Cerebellar nuclear complex (tissue), 1 donor: ENCODE measurements at places on chromosomes 3 and 15.

DNA sequence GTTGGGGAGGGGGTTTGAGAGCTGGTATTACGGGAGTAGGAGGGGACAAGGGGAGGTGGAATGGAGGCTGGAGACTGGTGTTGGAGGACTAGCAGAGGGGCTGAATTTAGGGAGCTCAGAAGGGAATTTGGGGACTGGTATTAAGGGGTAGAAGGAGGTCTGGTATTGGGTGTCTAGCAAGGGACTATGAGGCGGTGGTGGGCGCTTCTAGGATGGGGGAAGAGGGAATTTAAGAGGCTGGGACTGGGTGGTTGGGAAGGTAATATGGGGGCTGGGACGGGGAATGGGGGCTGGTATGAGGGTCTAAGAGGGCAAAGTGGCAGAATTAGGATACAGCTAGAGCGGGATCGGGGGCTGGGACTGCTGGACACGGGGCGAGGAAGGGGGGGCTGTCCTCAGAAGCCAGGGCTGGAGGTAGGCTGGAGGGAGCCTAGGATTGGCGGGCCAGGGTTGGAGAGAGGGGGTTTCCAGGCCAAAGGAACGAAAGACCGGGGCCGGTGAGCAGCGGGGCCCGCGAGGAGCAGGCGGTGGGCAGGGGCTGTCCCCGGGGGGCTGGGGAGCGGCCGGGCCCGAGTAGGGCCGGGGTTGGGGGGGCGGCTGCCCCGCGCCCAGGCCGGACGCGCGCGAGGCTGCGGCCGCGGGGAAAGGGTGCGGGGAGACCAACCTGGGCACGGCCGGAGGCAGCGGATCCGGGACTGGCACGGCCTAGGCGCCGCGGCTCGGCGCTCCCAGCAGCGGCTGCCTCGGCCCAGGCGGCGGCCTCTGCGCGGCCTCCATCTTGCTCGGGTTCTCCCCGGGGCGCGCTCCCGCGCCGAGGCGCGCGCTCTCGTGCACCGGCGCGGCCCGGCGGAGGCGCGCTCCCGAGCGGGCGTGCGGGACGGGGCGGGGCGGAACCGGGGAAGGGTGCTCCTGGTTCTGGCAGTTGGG lies at the start of gene LHFPL4:
LHFPL4 (minus strand) TSS at position 802 of the 927 bp plus-strand sequence. CDS start 1,143 bp downstream, outside the sequence.
- no peak for DNase-seq

- DNase-seq: no peak
Measured at GRCh38 chr15:67145710-67146109, 80.3 kb downstream of the SMAD3 start.

GRCh38 chr3:150220041-150220440 lies 188.1 kb upstream of the TSC22D2 start:
- DNase-seq: no peak

GRCh38 chr15:79265987-79266579 lies 16.4 kb upstream of the ANKRD34C start:
- DNase-seq: no peak

- DNase-seq: no peak
Measured at GRCh38 chr3:42114130-42114725, 23.1 kb downstream of the TRAK1 start.

DNA sequence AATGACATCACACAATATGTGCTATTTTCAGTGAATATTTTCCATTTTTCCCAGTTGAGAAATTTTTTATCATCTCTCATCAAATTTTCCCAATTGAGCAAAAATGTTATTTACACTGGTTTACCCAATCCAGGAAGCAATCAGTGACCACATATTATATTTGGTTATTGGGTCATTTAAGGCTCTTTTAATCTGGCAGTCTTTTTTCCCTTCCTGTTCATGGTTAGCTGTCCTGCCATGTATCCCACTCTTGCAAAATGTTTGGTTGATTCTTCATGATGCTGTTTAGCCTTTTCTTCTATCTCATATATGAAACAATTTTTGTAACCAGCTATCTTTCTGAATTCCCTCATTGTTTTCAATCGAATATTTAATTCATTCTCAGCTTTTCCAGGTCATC lies 626.0 kb downstream of the RBMS3 start:
- no peak for DNase-seq

DNA sequence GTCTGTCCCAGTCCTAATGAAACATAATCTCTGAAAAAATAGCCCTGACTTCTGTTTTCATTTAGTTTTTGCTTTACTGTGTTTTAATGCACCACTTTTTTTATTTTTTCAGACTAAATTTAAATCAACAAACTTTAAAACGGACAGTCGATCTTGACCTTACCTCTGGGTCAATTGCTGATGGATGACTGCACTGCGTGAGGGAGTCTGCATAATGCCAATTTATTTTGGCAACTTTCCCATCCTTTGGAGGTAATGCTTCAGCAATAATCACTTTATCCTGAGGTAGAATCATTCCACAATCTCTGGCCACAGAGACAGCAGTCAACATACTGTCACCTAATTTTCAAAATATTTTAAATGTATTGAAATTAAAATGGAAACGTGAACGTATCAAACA lies 32.5 kb upstream of the GP5 start:
- no peak for DNase-seq

DNA sequence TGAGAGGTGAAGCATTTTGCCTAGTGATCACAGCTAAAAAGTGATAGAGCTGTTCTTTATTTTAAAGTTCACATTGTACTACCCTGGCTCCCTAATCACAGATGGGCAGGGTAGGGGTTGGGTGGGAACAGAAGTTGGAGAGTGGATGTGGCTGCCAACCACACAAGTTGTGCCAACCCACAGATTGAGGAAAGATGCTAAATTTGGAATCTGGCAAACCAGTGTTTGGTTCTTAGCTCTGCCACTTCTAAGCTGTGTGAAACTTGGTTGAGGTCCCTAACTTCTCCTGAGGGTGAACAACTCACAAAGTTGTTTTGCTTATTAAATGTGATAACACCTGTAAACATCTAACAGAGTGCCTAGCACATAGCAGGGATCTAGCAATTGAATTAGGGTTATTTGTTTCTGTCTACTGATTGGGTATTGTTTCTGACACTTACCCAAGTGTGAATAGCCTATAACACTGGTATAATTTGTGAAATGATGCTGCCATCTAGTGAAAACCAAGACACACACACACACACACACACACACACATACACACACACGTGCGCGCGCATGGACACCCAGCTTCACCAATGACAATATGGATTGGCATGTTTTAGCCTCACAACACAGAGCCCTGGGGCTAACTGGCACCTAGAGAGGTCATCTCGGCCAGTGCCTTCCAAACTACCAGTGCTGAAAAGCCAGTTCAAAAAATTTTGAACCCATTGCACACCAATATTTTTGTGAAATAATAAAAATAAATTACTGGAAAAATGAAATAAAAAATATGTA lies 25.3 kb downstream of the ADGRG7 start:
- DNase-seq: no peak

- peak; percentile 42 for DNase-seq
Measured at GRCh38 chr15:91099995-91100813, at the start of gene SV2B. Gene SV2B (plus strand): TSS chr15:91100257. CDS start chr15:91226264, 126,007 bp downstream.

GRCh38 chr3:184134746-184135148 lies 411 bp upstream of the EIF2B5 start:
- DNase-seq: no peak
